Inflammatory macrophage treated with lipopolysaccharide for 1 hour (primary cell): ENCODE measurements at places on chromosomes 5 and 9.

DNA sequence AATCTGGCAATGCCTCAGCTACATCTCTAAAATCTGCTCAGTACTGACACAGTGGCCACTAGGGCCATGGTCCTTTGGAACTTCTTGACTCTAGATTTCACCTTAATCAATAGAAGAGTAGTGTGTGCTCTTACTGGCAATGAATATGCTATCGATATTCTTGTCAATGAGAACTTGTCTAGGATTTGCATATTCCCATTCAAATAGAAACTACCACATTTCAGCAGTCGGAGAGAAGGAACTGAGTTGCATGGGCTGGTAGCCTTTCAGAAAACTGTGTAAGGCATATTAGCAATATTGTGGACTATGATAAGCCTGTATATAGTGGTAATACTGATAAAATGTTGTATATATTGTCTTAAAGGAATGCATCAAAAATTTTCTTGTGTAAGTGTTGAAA lies 45.3 kb upstream of the NAA35 start:
- no peak for DNase-seq

DNA sequence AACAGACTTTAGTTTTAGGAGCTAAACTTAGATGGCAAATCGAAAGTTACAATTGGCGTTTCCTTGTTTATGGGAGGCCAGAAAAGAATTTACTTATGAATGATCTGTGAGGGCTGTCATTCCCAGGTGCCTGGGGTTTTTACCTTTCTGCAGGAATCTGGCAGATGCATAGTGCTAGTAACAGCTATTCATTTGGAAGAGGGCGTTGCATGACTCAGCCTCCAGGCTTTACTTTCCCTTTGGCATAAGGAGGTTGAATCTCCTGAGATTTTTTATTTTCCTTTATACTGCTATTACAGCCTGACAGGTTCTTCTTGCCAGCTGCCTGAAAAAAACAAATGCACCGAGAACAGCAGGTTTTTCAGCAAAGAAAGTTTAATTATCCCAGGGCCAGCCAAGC lies 30.0 kb downstream of the CARD6 start:
- no peak for DNase-seq

DNA sequence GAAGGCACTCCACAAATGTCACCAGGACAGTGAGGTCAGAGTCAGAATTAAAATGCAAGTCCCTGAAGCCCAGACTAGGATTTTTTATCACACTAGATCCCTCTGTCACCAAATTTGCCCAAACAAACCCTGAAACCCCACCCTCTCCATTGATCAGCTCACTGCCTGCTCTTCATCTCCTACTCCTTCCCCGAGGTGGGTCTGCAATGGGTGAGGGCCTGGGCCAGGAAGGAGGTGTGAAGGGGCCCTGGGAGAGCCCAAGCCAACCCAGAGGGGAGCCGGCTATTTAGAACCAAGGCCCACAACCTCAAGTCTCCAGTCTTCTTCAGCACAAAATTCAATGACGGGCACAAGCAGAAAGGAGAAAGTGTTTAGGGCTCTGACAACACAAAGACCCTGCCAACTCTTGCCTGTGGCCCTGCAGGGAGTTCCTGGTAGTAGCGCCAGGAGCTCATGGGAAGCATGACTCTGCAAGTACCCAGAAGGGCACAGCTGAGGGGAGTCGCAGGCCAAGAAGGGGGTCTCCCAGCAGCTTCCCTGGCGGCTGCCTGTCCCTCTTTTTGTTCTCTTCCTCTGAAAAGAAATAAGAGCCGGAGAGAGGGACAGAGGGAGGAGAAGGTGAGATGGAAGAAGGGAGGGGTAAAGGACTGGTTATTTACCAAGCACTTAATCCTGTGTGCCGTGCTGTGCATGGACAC lies 5.5 kb downstream of the FOXI1 start:
- DNase-seq = no peak

- no peak for DNase-seq
Measured at GRCh38 chr9:93290495-93291434, 106.8 kb downstream of the WNK2 start.

- DNase-seq = no peak
Measured at GRCh38 chr9:20658677-20659473, 25.2 kb upstream of the FOCAD start.

GRCh38 chr9:106682420-106682819 lies 180.5 kb upstream of the ZNF462 start:
- no peak for DNase-seq

- no peak for DNase-seq
Measured at GRCh38 chr9:530681-531080, 310.8 kb upstream of the DMRT1 start.

DNA sequence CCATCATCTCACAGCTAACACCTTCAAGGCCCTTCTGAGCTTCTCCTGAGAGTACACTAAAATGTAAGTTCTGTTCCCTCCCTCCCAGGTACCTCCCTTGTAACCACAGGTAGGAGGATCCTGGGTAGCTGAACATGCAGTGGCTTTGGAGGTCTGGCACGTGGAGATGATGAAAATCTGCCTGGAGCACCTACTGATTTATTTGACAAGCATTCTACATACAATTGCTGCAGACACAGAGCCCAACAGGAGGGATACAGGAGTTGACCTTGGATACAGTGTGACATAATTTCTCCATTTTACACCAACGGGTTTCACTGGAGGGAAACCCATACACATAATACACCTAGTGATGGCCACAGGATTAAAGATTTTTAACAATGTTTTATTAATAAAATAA lies 478.7 kb downstream of the SEMA5A start:
- DNase-seq = no peak

DNA sequence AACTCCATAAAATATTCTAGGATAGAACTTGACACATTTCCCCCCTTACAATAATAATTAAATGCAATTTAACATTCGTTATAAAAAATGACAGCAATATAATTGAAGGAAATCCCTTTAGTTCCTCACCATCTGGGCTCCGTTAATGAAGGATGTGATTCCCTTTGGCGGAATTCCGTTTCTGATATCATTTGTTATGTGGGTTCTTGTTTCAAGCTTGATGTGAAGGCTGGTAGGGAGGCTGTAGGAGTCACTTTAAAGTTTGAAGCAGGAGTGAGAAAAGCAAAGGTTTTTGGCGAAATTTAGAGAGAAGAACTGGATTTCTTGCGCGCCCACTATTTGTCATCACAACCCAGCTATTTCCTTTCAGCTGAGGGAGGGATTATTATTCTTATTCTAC lies 4.0 kb downstream of the RGS7BP start:
- no peak for DNase-seq

DNA sequence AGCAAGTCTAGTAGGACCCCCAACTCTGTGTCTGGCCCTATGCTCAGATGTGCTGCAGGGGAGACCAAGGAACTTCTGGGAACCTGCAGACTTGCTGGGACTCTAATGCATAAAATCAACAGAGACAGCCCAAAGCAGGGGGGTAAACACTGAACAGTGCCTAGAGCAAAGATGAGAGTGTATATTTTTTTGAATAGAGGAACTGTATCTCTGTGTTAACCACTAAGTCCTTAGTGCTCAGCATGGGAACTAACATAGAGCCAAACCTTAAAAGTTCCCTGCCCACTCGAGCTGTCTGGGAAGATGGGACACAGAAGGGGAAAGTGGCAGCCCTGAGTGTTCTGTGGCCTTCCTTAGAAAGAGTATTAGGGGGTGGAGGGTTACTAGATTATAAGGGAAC lies 51.9 kb downstream of the C5orf15 start:
- DNase-seq = no peak

DNA sequence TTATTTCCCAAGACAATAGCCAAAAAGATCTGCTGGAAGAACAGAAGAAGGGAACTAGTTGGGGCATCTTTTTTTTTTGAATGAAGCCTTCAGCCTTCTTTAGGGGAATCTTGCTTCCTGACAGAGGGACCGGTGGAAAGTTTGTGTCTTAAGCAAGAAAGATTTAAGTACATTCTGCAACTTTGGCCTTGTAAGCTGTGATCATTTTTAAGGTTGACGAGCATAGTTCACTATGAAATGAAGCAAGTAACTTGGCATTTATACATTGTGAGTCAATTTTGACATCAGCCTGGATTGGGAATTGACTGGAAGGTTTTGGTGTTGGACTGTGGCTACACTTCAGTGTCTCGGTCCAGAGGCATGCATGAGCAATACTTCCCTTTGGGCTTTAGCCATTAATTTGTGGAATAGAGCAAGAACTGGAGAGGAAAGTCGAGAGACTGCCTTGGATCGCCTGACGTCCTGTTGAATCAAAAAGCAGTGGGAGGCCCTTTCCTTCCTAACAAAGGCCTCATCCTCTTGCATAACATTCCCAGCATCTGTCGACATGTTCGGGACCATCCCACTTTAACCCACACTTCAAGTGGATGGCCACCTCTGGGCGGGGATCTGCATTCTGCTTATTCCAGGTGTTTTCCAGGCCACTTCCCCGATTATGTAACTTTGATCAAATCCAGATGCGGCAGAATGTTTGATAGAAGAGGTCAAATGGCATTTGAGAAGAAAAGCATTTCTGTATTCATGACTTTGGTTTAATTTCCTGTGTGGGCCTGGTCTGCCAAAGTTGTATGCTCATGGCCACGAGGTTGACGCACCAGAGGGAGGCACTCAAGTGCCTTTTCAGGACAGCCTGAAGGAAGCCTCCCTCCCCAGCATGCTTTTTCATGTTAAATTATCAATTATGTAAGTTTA lies 12.5 kb downstream of the ABL1 start:
- DNase-seq = peak; percentile 69

DNA sequence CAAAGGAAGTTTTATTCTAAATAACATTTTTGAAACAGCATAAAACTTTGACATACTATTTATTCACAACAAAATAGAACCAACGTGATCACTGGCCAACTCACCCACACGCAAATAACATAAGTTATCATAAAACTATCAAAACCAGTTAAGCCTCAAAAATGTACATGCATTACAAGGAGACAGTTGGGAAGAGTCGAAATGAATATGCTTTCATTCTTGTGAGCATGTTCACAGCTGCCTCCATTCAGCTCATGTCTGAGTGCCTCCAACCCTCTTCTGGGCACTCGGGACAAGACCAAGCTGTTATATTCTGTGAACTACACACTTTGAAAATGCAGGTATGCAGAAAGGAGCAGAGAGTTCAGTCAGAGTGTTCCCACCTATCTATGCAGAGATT lies 284.9 kb downstream of the BNC2 start:
- DNase-seq = no peak

- peak; percentile 9 for DNase-seq
Measured at GRCh38 chr9:99833735-99834134, 12.1 kb downstream of the NR4A3 start.

DNA sequence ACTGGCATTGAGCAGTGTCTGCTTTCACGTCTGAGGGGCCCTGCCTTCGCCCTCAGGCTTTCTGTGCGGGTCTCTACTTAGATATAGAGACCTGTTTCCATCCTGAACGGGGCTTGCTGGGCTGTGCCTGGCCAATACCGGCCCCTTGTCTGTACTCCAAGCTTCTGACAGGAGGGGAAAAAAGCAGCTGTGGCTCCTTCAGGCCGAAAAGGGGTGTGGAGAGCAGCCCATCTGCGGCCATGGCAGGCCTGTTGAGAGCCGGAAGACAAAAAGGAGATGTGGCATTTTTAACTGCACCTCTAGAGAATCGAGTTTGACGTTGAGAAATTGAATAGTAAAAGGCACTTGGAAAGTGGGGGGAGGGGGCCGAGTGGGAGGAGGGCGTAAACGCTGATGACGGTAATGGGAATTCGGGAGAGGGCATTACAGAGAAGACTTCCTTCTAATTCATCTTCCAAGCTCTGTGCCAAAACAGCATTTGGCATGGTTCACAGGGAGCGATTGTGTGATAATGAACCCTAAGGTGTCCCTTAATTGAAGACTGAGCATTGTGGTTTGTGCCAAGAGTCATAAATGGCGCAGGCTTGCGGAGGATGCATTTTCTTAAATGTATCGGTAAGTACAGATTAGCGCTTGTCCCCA lies 25.1 kb upstream of the PRDM12 start:
- DNase-seq = no peak

DNA sequence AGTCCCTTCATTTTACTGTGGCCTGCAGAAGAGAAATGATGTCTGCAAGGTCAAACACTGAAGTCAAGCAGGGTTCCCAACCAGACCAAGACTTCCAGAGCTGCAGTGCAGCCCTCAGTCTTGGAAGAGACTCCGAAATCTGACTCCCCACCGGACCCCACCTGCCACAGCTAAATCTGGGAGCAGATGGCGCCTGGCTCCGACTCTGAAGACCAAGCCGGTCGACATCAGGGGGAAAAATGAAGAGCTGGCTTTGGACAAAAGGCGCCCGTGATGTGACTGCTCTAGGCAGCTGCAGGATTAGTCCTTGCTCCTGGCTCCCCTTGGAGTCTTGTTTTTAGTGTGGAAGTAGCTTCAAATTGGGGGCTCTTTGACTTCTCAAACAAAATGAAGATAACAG lies 72.4 kb upstream of the ZNF622 start:
- DNase-seq = no peak

DNA sequence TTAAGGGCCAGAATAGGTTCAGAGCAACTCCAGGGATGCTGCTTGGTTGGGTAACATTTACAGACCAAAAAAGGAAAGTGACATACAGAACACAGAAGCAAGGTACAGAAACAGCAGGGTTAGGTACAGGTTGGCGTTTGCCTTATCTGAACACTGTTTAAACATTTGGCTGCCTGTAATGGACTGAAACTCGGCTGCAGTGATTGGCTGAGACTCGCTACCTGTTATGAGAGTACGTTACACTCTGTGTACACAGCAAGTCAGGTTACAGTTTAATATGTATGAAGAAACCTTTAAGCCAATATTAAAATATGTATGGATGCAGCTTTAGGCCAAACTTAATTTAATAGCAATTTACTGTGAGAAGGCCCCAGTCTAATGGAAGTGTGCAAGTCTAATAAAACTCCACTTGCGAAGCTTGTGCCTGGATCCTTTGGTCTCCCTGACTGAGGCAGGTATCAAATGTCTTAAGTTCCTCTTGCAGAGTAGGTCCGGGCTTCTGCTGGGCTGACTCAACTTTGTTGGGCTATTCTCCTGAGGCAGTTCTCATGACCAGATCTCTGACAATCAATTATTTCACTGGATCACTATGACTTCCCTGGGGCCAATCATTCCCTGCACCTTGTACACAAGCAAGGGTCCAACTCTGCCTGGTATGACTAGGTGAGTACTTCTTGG lies 204.9 kb downstream of the ZNF462 start:
- no peak for DNase-seq

DNA sequence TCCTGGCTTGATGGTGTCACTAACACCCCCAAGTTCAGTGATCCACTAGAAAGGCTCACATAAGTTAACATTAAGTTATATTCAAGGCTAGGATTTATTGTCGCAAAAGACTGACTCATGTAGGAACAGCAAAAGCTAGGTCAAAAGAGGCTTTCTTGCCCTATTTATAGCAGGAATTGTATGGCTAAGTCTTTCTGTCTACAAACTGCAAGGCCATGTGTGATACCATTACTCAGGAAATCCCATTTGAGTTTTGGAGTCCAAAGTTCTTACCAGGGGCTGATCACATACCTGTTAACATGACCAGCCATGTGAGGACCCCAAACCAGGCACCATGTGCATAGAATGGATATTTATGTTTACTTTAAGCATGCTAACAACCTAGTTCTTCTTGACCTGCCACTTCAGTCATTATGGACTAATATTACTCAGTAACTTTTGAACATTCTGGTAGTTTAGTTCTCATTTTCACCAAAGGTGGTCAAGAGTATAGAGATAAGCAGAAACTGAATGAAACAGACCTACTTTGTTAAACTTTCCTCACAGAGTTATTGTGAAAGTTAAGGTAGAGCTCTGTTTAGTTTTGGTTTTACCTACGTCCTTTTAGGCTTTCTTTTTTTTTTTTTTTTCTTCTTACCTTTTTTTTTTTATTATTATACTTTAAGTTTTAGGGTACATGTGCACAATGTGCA lies 281.1 kb downstream of the FER start:
- DNase-seq = no peak
